ENCODE measurements at places on chromosomes 3 and 15.

GRCh38 chr3:3798631-3799113 is 559 bp upstream of the LRRN1 start:
- DNase-seq, result peak; percentile 55

DNA sequence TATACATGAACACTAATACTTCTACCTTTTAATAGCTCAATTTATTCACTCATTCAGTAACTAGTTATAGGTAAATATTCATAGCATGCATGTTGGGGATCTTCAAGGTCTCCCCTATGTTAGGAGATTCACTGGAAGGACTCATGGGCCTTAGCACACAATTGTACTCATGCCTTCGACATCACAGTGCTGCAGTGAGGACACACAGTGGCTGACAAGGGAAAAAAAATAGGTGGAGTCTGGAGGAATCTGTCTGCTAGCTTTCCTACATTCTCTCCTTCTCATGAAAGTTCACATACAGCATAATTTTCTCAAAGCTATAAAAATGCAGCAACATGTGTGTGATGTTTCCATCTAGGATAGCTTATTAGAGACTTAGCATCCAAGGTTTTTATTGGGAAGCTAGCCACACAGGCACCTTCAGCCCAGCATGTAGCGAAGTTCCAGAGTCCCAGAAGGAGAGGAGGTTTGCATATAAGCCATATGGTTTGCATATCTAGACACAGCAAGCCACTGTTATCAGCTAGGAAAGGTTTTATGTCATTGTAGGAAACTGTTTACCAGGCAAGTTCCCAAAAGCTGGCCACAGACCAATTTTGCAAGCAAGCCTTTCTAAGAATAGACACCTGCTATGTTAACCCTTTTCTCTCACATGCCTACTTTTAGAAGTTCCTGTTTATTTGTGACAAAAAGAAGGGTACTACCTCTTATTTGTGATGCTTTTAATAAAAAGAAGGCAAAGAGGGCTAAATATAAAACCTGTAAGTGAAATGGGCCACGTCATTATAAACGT is 46.4 kb downstream of the MORC1 start:
- no peak for DNase-seq

DNA sequence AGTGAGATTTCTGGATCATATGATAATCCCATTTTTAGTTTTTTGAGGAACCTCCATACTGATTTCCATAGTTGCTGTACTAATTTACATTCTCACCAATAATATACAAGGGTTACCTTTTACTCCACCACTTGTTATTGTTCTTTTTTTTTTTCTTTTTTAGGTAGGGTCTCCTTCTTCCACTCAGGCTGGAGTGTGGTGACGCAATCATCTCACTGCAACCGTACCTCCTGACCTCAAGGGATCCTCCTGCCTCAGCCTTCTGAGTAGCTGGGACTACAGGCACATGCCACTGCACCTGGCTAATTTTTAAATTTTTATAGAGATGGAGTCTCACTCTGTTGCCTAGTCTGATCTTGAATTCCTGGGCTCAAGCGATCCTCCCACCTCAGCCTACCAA is 24.4 kb upstream of the CNOT10 start:
- DNase-seq, result no peak

- DNase-seq, result no peak
Observed at GRCh38 chr3:171240504-171240835, 213.9 kb upstream of the SLC2A2 start.

DNA sequence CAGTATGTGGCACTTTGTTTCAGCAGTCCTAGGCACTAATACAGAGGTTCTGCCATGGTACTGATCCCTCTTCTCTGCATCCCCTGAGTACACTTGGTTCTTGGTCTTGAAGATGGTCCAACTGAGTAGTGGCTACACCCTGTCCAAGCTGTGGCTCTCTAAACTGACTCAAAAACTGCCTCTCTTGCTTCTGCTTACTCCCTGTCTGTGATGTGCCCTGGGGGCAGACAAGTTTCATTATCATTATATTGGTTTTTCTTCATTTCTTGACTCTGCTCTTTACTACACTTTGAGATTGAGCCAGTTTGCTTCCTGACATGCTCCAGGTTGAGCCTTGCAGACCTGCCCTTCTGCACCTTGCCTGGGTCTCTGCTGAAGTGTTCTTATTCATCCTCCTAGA is 18.9 kb upstream of the ST3GAL6 start:
- no peak for DNase-seq

- no peak for DNase-seq
Observed at GRCh38 chr15:91870876-91871537, 17.5 kb downstream of the SLCO3A1 start.

DNA sequence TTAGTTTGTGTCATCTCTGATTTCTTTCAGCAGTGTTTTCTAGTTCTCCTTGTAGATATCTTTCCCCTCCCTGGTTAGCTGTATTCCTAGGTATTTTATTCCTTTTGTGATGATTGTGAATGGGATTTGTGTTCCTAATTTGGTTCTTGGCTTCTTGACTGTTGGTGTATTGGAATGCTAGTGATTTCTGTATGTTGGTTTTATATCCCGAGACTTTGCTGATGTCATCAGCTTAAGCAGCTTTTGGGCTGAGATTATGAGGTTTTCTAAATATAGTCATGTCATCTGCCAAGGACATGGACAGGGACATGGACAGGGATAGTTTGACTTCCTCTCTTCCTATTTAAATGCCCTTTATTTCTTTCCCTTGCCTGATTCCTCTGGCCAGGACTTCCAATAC is 35.8 kb downstream of the MYO9A start:
- no peak for DNase-seq

GRCh38 chr3:174162550-174162949 is 696.6 kb upstream of the NAALADL2 start:
- no peak for DNase-seq

DNA sequence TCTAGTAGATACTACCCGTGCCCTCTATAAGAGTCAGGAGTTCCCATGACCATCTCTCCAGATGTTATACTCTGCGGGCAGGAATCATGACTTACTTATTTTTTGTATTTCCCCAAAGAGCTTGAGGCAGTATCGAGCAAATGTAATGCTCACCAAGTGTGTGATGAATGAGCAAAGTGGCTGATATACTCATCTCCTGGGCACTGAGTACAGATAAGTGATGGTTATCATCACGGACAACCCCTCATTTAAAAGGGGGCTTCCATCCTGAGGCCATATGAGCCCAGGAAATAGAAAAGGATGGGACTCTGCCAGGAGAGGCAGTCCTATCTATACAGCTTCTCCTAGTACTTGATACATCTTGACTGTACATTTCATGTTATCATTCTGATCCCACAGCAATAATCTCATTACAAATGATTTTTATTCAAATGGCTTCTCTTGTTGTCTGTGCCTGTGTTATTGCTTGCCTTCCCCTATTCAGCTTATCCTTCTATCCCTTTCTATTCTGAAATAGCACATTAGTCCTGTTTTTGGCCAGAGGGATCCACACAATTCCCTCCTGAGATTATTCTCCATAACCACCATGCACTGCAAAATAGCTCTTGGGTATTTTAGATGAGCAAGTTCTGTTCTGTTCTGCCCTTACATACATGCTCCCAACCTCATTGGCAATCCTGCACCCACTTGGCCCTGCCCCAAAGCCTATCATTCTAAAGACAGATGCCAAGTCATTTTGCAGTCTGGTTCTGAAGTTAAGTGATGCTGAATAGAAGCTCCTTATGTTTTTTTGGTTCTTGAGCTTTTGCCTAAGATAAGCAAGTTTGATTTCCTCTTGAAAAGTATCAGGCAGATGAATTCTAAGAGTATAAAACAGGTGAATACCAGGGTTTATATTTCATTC is 48.0 kb upstream of the MRPL3 start:
- no peak for DNase-seq

GRCh38 chr15:51260202-51260601 is 78.2 kb downstream of the CYP19A1 start:
- no peak for DNase-seq

GRCh38 chr15:69810431-69811354 is 287.0 kb downstream of the TLE3 start:
- DNase-seq, result no peak

DNA sequence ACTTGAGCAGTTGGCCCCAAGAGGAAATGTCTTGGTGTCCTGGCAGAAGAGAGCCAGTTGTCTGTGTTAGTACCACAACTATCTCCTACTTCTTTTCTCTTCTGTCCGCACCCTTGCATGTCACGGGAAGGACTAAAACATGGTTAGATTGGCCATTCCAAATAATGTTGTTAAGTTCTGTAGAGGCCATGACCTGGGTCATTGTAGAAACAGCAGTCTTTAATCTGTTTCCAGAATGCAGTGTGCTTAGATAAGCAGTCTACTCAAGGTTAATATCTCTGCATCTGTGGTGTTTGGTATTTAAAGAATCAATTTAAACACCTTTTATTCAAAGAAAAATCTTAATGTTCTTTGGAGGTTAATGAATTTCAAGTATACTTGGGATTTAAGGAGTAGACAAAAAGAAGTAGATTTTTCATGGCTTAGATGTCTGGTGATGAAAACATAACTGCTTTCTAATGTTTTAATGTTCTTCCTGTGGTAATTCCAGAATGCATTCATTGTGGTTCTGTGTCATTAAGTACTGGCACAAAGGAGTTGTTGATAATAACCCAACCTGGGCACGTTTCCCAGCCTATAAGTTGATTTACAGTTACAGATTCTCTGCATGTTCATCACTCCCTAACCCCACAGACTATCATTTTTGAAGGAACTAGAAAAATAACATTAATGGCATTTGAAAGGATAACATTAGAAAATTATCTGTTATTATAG is 58.9 kb downstream of the TMEM108 start:
- DNase-seq, result no peak

- DNase-seq, result no peak
Observed at GRCh38 chr3:167066977-167067786, 312.9 kb downstream of the ZBBX start.

- DNase-seq, result no peak
Observed at GRCh38 chr3:177430653-177431052, 233.4 kb upstream of the TBL1XR1 start.

- DNase-seq, result no peak
Observed at GRCh38 chr15:65306551-65306950, 2.1 kb downstream of the RNU5B-1 start.

DNA sequence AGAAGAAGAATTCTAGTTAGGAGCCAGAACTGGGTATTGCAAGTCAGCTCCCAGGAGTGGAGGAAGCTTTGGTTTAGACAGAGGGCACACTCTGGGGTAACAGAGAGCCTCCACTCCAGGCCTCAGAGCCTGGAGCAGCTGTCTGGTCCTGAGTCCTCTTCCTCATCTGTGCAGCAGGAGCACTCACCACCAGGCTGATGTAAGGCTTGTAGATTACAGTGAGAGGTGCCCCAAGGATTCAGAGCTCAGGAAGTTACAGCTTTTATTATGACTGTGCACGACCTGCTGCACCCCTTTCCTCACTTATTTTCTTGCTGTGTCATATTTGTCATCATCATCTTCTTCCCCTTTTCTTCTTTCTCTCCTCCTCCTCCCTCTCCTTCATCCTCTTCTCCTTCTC is 210.4 kb downstream of the ATP10A start:
- no peak for DNase-seq

- DNase-seq, result no peak
Observed at GRCh38 chr3:155228676-155229075, 64.8 kb downstream of the STRIT1 start.

DNA sequence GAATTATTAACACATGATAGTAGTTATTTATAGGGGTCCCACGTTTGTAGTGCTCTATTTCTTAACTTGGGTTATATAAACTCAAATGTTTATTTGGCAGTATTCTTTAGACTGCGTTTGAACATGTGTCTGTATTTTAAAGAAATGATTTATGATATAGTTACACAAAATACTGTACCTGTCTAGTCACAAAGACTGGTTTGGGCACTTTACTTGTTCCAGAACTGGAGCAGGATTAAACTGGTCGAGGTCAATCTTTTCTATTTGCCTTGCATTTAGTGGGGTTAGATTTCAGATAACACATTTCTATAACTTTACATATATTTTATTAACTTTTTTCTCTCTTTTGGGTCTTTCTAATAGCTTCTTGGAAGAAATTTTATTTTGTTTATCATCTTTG is 39.5 kb downstream of the HACD3 start:
- DNase-seq, result no peak

DNA sequence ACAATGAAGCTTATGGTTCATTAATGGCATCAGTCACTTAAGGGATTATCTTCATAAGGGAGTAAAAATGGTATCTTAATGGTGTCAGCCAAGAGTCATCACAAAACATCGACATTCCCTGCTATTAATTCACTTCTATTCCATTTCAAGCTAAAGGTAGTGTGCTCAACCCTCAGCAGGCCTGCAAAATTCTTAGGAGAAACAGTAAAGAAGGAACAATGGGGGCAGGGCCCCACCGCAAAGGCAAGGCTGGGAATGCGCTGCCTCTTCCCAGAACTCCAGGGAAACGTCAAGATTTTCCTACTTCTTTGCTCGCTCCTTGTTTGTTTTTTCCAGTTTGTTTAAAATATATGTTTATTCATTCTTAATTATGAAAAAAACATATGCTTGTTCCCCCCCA is 187.3 kb upstream of the TSC22D2 start:
- DNase-seq, result no peak

GRCh38 chr15:43414196-43414595 is 43.3 kb downstream of the TUBGCP4 start:
- no peak for DNase-seq

GRCh38 chr15:40911141-40911540 is 16.9 kb downstream of the VPS18 start:
- DNase-seq, result no peak

DNA sequence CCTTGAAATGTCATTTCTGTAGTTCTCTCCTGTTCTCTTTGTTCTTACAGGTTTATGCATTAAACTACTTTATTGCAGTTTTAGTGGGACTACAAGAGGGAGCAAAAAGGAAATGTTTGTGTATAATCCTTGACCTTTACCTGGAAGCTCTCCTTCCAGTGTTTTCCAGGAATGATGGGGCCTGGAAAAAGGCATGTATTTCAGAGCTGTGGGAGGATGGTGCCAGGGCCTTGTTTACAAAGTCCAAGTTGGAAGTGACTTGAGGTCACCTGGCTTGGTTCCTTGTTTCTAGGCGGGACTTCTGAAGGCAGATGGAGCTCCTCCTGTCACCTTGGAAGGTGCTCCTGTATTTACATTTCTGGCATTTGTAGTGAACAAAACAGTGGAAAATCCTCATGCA is 15.1 kb downstream of the ACVR2B start:
- no peak for DNase-seq

DNA sequence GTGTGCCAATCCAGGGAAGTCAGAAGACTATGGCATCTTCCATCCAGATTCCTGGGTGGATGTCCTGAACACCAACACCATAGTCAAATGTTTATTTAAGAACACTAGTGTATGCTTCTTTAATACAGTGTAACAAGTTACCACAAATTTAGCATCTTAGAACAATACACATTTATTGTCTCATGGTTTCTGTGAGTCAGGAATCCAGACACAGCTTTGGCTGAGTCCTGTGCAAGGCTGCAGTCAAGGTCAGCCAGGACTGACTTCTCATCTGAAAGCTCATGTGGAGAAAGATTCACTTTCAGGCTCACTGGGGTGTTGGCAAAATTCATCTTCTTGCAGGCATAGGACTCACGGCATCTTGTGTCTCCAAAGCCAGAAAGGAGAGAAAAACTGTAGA is 143.4 kb downstream of the ANXA2 start:
- no peak for DNase-seq
